ENCODE measurements at places on chromosomes 16 and 17.

DNA sequence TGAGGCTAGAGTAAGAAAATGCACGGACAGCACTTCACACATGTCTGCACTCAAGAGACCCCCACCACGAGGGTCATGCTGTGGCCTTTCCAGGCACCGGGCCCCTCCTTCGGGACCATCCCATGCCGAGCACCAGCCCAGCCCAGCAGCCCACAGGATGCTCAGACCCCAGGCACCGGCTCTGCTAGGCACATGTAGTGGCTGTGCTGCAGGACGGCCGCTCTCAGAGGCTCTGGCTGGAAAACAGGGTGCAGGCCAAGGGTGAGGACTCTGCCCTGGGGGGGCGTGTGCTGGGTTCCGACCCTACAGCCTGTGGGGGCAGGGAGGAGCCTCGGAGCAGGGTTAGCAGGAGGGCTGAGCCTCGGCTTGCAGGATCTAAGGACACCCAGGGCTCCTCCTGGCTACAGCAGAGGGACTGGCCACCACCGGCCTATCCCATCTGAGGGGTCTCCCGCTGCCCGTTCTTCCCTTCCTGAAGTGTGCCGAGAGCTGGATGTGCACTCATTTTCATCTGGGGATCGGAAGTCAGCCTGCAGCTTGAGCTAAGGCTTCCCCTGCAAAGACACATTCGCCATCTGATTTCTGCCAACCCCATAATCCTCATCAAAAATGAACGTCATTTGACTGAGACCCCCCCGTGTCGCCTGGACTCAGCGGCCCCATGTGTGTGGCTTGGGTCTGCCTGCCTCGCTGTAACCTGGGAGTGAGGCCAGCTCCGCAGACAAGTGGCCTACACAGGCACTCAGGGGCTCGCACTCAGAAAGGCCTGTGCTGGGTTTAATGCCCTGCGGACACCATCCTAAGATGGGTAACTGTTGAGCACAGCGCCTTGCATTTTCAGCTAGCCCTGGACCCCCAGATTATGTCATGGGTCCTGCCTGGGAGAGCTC is 293.1 kb upstream of the FOXF1 start:
- no peak for DNase-seq

- no peak for DNase-seq
Observed at GRCh38 chr17:40097931-40098845, 2.2 kb downstream of the NR1D1 start.

DNA sequence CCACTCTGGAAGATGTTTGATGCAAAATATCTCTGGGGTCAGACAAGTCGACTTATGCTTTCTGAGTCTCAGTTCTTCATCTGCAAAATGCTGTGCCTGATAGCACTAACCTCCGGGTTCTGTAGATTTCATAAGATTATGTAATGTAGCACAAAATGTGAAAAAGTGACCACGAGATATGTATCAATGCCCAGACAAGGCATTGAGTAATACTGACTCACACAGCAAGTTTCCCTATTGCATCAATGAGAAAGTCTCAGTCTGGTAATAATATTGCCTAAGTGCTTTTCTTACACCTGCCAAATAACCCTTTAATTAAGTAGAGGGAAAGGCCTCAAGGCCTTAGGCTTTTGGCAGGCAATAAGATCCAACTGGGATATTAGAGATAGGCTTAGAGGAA is 41.4 kb upstream of the MMP2 start:
- DNase-seq, result no peak

- no peak for DNase-seq
Observed at GRCh38 chr17:27343294-27343693, 49.4 kb downstream of the WSB1 start.

- DNase-seq, result peak; percentile 81
Observed at GRCh38 chr17:43021741-43022512, at the start of gene VAT1. Gene VAT1, minus strand, starts transcription at chr17:43022385. Its CDS starts 63 bp downstream, at chr17:43022322.

Measured in GM19239 (cell line).